ENCODE measurements at places on chromosomes 2 and 18.

DNA sequence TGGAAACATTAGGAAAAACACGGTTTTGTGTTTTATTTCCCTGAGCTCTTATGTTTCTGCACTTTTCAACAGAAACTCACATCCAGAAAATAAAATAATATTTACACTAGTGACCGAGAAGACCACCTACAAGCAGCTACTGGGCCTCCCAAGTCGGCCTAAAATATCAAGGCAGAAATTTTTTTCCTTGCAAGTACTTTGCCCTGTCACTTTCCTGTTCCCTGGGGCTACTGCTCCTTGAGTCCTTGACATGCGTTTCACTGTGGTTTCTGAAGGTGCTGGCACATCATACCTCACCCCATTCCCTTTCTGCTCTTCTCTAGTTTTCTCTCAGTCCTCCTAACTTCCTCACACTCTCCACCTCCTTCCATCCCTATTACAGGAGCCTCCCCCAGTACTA lies 279.1 kb downstream of the AGPS start:
- no peak for DNase-seq

DNA sequence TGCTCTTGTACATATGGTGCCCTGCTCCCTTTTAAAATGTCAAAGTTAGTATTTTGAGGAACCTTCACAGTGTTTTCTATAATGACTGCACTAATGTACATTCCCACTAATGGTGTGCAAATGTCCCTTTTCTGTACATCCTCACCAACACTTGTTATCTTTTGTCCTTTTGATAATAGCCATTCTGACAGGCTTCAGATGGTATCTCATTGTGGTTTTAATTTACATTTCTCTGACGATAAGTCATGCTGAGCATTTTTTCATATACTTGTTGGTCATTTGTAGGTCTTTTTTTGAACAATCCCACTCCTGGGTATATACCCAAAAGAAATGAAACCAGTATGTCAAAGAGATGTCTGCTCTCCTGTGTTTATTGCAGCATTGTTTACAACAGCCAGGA lies 268.3 kb downstream of the FBXO15 start:
- DNase-seq: no peak

DNA sequence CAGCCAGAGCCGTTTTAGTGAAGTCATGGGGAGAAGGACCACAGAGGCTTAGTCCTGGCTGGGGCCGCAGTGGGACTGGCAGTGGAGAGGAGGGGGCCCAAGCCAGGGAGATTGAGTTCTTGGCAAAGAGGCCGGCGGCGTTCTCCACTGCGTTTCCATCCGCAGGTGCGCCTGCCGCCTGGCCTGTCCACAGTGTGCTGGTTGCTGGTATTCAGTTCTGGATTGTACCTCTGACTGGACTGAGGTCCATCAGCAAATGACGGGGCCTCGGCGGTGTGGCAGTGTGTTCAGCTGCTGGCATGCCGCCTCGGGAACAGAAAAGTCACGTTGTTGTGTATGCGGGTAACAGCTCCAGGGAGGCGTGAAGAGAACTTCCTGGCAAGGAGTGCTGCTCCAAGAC lies 36.8 kb downstream of the LRRFIP1 start:
- no peak for DNase-seq

GRCh38 chr2:101802329-101802728 lies 104.8 kb downstream of the MAP4K4 start:
- DNase-seq: no peak

DNA sequence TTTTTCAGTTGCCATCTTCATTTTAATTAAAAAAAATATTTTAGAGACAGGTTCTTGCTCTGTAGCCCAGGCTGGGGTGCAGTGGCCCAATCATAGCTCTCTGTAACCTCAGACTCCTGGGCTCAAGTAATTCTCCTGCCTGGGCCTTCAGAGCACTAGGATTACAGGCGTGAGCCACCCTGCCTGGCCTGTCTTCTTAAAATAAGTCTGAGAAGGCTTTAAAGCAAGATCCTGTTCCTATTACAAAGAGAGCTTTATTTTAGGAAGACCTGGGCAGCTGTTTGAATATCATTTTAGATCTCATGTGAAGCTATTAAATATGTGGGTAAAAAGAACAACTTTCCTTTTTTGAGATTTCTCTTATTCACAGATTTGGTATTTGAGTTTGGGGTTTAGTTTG lies 1.5 kb downstream of the FAM228A start:
- no peak for DNase-seq

GRCh38 chr2:71534826-71535225 lies 81.5 kb downstream of the DYSF start:
- DNase-seq: no peak

- DNase-seq: no peak
Observed at GRCh38 chr2:125272651-125273050, 1247.6 kb downstream of the CNTNAP5 start.

GRCh38 chr2:113038291-113038690 lies 14.4 kb downstream of the IL36B start:
- DNase-seq: no peak

DNA sequence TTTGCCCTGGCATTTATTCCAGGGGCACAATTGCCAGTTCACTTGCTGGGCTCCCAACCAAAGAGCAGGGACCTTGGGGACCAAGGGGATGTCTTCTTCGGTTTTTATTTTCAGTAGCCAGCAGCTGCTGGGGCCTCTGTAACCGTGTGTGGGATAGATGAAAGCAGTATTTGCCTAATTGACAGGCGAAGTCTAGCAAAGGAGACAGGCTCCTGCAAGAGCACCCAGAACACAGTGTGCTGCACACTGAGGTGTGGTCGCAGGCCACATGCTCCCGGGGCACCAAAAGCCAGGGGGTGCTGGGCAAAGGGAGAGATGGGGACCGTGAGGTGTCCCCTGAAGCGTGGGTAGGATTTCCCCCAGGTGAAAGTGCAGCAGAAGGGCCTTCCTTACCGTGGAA lies 5.3 kb downstream of the SAG start:
- DNase-seq: no peak

DNA sequence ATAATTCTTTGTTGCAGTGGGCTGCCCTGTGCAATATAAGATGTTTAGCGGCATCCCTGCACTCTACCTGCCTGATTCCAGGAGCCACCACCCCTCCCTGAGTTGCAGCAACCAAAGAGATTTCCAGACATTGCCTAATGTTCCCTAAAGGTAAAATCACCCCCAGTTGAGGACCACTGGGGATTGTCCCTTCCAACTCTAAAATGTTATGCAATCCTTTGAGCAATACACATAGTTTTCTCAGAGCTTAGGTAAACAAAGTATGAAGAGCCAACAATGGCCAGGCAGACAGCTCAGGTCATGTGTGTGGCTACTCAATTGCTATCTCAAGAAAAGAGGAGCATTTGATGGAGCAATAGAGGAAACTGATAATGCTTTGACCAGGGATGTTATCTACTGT lies 87.0 kb downstream of the XDH start:
- no peak for DNase-seq

GRCh38 chr2:151333083-151333482 lies 24.3 kb upstream of the TNFAIP6 start:
- DNase-seq: no peak

DNA sequence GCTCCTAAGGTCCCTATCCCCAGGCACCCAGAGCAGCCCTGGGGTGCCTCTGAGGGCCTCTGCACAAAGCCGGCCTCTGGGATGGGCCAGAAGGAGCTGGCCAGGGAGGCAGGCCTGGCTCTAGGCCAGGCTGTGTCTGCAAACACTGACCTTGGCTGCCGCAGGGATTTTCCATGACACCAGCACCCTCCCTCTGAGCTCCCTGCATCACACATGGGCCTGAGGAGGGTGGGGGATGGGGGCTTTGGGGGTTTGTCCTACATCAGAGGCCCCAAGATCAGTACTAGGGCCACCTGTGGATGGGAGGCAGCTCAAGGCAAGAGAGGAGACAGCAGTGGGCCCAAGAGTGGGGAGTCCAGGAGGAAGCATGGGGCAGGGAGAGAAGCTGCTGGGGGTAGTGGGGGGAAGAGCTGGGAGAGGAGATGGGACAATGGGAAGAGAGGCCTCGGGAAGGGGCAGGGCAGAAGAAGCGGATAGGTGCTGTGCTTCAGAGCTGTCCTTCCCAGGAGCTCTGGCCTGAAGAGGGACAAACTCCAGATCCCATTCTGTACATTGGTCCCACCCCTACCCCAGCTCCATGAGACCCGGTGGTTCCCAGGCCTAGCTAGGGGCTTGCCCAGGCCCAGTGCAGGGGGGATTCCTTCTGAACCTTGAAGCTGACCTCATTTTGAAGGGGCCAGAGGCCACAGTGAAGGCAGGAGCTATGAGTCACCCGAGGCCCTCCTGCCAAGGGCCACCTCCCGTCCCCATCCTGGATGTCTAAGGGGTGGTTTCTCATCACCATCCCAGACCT lies 28.0 kb downstream of the KCNK3 start:
- no peak for DNase-seq

DNA sequence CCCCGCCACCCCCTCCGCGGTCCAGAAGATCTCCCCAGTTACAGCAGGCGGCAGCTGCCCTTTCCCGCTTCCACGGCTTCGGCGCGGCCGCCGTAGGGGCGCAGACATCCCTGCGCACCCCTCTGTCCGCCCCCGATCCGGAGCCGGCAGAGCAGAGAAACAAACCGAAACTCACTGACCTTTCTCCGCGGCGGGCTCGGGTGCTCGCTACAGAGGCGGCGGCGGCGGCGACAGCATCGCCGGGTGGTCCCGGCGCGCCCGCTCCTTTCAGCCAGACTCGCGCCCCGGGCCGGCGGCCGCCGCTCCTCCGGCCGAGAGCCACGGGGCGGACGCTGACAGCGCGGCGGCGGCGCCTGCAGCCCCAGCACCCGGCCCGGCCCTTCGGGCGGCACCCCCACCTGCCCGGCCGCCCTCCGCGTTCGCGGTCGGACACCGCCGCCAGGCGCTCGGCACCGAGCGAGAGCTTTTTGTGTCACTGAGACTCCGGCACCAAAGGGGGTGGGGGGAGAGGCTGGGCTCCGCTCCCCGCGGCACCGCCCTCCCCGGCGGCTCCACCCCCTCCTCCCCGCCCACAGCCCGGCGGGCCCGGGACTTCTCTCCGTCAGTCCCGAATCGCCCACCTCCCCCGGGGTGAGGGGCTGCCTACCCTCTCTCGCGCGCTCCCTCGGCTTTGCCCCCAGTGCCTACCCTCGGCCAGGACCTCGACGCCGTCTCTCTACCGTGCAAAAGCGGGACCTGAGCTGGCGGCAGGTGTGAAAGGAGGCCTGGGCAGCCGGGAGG lies 1.4 kb upstream of the RNF152 start:
- peak; percentile 61 for DNase-seq

GRCh38 chr2:177281400-177282180 lies 17.1 kb upstream of the NFE2L2 start:
- no peak for DNase-seq

DNA sequence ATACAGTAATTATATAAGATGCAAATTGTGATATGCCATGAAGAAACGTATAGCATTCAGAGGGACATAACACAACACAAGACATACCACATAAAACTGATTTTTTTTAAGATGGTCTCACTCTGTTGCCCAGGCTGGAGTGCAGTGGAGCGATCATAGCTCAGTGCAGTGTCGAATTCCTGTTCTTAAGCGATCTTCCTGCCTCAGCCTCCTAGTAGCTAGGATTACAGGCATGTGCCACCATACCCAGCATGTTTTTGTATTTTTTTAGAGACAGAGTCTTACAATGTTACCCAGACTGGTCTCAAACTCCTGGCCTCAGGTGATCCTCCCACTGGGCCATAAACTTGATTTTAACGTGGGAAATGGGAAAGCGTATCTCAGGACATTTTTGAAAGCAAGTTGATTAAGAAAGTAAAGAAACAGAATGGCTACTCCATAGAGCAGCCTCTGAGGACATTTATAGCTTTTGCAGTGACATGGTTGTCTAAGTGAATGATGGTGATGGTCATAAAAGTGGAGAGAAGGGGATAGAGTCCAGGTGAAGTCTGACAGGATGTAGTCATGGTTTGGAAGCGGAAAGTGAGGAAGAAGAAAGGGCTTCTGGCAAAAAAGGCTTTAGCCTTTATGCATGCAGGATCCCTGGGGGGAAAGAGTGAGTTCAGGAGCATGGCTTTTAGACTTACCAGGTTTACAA lies 2.4 kb downstream of the TSGA10 start:
- no peak for DNase-seq

DNA sequence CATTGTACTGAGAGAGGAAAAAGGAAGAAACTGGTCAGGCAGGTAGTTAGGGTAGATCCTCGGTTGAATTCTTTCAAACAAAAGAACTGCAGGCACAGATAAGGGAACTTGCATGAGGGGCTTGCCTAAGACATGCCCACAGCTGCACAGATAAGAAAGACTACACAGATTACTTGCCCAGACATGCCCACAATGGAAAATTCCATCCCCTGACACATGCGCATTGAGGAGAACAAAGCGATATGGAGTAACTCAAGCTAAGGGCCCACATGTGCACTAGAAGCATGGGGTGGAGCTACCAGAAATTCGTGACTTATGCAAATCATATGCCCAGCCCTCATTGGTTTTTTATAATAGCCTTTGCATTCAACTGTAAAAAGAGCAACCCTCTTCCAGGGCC lies 181.3 kb upstream of the ZNF521 start:
- DNase-seq: no peak

GRCh38 chr2:42438685-42439084 lies 55.1 kb downstream of the KCNG3 start:
- DNase-seq: no peak

GRCh38 chr2:95350368-95350767 lies 52.1 kb upstream of the FAHD2A start:
- no peak for DNase-seq

DNA sequence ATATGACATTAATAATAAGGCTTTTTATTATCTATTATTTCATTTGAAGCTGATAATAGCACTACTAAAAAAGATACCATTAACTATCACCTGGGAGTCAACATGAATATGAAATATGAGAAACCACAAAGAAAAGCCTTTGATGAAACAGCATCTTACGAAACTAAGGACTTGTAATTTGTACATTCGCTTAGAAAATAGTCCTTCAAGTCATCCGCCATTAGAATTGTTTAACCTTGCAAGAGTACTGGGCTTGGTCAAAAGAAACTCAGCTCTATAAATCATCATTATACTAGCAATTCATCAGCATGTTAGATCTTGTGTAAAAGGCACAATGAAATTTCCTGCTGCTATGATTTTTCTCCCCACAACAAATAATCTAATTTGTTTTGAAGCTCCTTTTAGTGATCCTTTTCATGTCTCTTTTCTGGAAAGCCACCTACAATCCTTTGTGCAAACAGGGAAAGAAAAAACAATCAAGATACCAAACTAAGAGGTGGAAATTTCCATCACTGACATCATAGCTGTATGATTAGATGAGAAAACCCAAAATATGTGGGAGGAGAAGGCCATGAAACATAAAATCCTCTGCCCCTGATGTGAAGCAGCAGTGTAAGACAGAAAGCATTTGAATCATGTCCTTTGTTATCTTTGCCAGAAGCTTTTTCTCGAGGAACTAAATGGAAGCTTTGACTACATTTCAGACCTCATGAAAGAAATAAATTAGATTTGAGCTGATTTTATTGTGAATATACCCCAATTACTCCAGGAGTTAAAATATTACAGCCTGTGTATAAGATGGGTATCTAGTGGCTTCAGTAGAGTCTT lies 31.2 kb downstream of the SCN9A start:
- DNase-seq: no peak

DNA sequence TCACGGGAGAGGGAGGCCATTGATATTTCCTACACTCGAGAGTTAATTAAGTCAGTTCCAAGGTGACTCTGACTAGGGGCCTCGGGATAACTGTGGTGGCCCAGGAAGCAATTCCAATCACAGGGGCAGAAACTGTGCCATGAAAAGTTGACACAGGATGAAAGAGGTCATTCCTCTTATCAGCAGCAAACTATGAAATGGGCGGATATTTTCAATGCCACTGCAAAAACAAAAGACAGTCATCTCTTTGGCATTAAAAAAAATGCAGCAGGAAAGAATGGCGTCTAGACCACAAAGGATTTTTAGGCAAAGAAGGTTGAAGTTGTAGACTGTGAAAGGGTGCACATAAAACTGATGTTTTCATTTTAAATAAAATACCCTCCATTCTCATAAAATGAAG lies 50.0 kb downstream of the TGIF1 start:
- DNase-seq: no peak

GRCh38 chr2:200845194-200845593 lies 19.3 kb downstream of the CLK1 start:
- DNase-seq: no peak

Measured in RPMI8226 (cell line).